Adipocyte (in vitro differentiated cells): ENCODE measurements at places on chromosomes 1 and 21.

- no peak for DNase-seq
Measured at GRCh38 chr1:33131191-33131590, 50.2 kb downstream of the AZIN2 start.

DNA sequence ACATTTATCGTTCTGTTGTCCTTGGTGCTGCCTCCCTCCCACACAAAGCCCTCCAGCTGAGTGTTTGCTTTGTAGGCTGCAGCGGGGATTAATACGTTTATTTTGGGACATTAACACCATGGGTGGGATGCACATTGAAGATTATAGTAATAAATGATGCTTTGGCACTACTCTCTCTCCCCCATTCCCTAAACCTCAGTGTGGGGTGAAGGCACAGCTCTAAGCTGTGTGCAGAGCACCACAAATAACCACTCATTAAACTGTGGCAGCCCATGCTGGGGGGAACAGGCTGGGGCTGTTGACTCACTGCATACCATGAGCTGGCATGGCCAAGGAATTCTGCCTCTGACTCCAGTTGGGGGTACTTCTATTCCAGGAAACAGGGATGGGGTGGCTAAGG is 7.7 kb downstream of the PCP4L1 start:
- DNase-seq, result no peak

- no peak for DNase-seq
Measured at GRCh38 chr1:152410599-152410998, 3.5 kb downstream of the CRNN start.

DNA sequence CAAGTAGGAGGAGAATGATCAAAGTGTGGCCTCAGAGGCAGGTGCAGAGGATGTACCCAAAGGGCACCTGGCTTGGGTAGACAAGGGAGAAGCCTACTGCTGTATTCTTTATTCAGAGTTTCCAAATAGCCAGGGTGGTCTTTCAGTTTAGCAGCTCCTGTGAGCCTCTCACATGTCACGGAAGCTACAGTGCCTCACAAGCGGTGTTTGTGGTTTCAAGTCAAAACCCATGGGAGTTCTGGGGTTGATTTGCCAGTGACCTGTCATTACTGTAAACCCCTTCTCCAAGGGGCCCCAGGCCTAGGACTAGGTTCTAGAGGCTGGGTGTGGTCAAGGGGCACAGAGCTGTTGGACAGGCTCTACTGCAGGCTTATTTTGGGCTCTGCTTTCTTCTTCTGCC is 10.2 kb upstream of the IL10 start:
- DNase-seq, result no peak
